Stimulated activated CD4-positive, alpha-beta T cell treated with anti-CD3 and anti-CD28 coated beads, Interleukin-1b, Interleukin-23, amount 100 ng/mL, for 24 hours (primary cell): ENCODE measurements at places on chromosomes 2 and 18.

- DNase-seq: no peak
These were observed 35.5 kb downstream of the SCN2A start for GRCh38 chr2:165274698-165275097.

DNA sequence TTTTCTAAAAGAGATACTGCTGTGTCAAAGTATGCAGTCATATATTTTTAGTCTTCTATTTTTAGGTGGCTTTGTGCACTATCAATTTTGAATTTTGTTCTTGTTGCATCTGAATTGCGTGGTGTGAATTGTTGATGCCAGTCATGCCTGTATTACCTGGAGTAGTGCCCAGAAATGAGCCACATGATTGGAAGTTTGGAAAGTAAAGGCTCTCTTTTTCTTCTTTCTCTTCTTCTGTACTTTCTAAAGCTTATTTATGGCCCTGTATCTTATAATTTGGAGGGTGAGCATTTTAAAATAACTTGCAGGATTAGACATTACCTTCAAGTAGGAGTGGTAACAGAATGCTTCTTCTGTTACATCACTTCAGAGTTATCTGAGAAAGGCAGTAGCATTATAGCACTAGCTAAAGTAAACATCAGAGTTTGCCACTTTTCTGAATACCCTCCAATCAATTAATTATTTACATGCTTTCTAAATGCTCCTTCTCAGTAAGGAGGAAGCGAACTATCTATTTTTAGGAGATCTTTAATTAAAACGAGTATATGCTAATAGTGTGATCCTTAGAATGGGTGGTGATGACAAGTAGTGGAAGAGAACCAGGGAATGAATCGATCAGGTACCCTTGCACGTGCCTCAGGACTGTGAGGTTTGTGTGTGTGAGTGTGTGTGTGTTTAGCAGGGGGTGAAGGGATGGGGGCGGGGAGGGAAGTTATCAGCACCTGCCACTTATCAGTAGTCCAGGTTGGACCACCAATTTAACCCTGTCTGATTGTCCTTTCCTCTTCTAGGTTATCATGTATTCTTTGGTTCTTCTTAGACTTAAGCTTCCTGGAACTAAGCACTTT, 112.5 kb downstream of the MAP3K20 start:
- no peak for DNase-seq

DNA sequence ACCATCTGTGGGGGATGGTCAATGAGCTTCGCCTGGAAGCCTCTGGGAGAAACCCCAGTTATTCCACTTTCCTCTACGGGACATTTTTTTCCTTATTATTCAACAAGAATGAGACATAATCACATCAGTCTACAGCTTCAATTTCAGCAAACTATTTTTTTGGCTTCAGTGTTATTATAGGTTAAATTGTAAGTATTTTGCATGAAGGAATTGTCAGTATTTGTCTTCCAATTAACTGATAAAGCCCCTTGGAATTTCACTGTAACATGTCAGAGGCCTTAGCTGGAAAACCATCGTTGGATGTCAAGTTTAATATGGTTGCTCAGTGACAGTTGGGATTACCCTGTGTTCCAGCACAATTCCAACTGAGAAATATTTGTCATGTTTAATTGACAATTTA, 480.9 kb upstream of the CHST9 start:
- no peak for DNase-seq

DNA sequence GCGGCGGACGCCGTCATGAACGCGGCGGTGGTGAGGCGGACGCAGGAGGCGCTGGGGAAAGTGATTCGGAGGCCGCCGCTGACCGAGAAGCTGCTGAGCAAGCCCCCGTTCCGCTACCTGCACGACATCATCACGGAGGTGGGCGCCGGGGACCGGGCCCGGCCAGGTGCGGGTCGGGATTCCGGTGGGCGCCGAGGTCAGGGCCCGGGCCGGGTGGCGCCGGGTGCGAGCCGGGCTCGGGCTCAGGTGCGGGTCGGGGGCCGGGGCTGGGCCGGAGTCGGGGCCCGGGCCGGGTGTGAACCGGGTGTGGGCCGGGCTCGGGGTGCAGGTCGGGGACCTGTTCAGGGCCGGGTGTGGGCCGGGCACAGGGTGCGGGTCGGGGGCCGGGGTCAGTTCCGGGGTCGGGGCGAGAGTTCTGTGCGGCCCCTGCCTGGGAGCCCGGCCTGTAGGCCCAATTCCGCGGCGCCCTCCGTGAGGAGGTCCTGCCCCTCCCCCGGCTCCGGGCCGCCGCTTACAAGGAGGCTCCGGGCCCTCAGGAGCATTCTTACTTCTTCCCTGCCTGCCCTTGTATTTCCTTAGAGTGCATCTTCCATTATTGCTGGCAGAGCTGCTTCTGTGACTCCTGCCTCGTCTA, 447 bp downstream of the TRAF3IP1 start:
- DNase-seq: no peak

DNA sequence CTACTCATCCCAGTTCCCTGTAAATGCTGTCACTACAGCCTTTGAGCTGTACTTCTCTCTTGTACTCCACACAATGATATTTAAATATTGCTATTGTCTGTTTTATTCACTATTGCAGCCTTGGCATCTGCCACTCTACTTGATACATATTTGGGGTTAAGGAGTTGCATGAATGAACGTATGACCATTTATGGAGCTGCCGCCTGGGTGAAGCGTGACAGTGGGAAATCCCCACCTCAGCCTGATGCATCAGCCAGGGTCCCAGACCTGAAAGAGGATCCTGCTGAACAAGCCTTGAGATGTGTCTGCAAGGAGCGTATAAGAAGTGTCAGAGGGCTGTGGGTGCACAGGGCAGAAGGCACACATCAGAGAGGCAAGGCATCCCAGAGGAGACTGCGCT, 39.1 kb downstream of the MRPL35 start:
- peak; percentile 16 for DNase-seq

GRCh38 chr2:101731221-101732054, 33.9 kb downstream of the MAP4K4 start:
- DNase-seq: no peak

DNA sequence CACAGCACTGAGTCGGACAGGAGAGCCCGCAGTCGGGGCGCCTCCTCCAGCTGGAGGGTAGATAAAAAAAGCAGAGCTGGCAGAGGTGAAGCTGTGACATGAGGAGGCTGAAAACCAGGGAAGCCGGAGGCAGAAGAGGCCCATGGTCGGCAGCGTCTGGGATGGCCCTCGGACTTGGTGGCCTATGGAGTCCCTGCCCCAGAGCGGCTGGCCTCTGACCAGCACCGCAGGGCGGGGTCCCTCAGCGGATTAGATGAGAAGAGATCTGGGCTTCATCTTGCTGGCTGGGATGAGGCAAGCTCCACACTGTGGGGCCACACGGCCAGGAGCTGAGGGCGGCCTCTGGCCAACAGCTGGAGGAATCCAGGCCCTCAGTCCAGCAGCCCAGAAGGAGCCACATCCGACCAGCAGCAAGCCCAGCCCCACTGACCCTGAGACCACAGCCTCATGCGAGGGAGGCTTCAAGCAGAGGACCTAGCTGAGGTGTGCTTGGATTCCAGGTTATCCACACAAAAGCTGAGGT, 174.1 kb downstream of the EIPR1 start:
- DNase-seq: no peak

DNA sequence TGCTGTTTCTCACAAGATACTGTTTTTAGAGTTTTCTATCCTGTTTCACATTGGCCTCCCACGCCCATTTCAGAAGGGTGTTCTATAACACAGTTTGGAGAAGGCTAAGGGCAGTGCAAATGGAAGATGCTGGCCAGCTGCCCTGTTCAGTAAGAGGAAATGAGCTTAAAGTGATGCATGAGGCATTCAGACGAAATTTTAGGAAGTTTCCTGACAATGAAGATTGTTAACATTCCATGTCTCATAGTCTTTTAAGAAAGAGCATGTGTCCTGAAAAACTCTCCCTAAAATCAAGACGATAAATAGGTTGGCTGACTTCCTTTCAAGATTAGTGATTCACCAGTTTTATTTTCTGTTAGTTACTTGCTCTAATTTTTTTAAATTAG, 484.2 kb upstream of the NRP2 start:
- DNase-seq: no peak

DNA sequence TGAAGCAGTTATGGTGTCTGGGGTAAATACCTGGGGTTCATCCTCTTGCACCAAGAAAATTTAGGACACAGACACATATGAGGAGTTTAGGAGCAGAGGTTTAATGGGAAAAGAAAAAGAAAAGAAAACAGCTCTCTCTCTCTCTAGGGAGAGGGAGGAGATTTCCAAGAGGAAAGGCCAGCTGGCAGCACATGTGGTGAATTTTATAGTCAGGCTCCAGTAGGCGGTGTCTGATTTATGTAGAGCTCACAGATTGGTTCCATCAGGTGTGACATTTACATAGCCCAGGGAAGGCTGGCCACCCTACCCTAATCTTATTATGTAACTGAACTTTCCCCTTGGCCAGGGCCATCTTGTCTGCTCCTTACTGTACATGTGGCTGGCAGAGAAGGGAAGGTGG, 297.5 kb upstream of the RGPD4 start:
- DNase-seq: no peak

GRCh38 chr2:19209575-19210341, 148.7 kb downstream of the OSR1 start:
- no peak for DNase-seq

DNA sequence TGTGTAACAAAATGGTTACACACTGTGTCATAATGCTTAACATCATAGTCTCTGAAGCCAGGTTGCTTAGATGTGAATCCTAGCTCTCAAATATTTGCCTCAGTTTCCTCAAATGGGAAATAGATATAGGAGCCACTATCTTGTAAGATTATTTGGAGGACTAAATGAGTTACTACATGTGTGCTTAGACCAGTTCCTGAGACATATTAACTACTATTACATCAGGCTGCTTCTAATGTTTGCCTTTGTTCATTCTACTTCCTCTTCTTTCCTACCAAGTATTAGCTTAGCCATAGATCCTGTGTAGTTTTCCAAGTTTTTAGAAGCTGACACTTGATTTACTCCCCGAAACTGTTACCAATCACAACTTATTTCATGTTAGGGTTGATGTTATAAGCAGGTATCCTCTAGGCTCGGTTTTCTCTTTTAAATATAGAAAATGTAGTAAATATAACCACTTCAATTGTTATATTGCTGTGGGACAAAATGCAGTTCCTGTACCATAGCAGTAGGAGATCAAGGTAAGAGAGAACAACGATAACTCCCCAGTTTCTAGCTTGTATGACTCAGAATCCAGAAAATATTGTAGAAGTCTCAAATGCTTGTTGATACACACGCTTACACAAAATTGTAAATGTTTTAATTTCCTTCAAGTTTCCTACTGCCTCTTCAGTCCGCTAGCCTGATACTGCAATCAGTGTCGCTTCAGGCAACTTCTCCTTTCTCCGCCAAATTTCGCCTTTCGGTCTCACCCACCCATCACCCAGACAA, 751 bp upstream of the DNAJC10 start:
- DNase-seq: no peak

GRCh38 chr2:7027956-7028655, 110.9 kb downstream of the RNF144A start:
- no peak for DNase-seq

GRCh38 chr2:20033322-20033721, 18.1 kb downstream of the LAPTM4A start:
- DNase-seq: no peak

- DNase-seq: no peak
These were observed 114.1 kb upstream of the TEX51 start for GRCh38 chr2:126784621-126785020.

DNA sequence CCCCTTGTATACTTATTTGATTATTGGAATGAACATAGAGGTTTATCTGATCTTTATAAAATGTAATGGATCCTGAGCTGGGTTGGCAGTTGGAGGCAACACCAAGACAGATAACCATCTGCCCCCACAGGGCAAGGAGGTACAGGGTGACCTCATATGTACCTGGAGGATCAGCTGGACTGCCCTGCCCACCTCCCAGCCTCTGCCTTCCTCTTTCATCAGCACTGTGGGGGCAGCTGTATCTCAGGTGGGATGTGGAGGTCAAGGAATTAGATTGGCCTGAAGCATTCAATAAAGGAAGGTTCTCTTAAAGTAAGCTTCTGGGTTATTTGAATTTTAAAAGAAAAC, 92.6 kb downstream of the LYPD6 start:
- no peak for DNase-seq

- no peak for DNase-seq
These were observed 413.0 kb downstream of the MTX2 start for GRCh38 chr2:176682278-176682677.

DNA sequence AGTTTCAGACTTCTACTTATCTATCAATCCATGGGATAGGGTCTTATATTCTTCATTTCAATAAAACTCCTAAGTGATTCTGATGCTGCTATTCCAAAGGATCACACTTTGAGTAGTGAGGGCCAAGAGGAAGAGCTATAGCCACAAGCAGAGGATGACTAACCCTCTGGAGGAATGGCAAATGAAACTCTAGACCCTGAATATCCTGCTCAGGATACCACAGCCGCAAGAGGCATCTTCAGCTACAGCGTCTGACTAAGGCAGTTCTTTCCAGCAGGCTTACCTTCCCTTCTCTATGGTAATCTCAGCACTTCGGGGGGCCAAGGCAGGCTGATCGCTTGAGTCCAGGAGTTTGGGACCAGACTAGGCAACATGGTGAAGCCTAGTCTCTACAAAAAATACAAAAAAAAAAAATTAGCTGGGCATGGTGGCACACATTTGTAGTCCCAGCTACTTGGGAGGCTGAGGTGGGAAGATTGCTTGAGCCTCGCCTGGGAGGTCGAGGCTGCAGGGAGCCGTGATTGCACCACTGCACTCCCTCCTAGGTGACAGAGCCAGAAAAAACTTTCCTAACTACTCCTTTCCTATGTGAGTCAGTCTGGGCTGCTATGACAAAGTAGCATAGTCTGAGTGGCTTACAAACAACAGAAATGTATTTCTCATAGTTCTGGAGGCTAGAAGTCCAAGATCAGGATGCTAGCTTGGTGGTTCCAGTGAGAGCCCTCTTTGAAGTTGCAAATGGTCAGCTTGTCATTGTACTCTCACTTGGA, 371.9 kb downstream of the IRS1 start:
- no peak for DNase-seq

GRCh38 chr18:13242797-13243196, 24.2 kb downstream of the LDLRAD4 start:
- DNase-seq: no peak

DNA sequence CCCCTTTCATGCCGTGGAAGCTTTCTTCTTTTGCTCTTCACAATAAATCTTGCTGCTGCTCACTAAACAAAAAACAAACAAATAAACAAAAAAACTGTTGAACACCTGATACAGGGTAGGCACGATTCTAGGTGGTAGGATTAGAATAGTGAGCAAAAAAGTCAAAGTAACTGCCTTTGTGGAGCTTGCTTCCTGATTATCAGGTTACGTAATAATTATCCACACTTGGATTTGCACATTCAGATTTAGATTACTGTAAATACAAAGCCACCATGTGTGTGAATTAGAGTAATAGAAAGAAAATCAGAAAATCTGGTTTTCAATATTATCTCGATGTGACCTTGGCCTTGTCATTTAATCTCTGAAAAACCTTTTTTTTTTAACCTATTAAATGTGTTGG, 307.1 kb downstream of the NRXN1 start:
- DNase-seq: no peak

DNA sequence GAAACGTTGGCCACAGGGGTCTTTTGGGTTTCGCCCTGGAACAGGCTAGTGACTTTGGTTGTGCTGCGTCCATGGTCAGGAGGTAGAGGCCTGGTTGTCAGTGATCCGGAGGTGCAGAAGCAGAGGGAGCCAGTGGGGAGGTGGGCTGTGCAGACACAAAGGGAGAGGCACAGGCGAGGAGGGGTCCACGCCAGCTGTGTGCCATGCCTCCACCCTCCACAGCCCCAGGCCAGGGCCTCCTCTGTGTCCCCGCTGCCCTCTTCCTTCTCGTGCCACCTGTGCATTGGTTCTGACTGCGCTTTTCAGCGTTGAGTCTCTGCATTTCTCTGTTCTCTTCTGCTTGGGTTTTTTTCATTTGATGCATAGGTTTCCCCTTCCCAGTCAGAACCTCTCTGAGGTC, 121.0 kb downstream of the GBX2 start:
- DNase-seq: no peak
